Memory B cell (primary cell): ENCODE measurements at places on chromosomes 1 and 21.
A peak's percentile ranks its signal among the peaks of the same experiment; 100 is the strongest.

DNA sequence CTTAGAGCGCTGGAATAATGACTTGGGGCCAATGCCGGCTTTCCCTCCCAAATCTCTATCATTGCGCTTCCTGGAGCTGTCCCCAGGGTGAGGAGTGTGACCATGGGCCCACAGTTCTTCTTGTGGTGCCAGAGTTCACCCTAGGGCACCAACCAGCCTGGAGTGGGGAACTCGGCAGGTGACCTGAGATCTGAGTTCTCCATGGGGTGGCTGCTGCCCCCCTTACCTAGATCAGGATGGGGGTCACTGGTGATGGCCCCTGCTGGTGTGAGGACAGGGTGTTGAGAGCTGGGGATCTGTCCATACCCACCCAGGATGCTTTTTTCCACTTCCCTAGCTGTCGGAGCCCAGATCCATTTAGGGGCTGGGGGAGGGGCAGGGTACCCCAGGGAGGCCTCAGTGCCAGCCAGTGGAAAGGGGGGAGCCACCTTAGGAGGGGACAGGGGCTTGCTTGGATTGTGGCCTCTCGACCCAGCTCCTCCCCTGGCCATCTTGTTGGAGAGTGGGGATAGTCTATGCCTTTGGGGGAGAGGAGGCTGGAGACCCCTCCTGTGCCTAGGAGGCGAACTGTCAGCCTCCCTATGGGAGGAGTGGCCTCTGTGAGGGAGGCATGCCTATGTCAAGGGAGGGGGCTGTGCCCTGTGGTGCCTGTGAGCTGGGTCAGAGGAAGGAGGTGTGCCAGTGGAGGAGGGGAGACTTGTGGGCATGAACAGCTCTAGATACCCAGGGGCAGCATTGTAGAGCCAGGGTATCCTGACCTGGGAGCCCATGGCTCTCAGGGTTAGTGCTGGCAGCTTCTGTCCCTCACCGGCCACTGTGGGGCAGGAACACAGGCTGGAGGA lies 1.7 kb downstream of the FOXO6 start:
- DNase-seq: no peak

DNA sequence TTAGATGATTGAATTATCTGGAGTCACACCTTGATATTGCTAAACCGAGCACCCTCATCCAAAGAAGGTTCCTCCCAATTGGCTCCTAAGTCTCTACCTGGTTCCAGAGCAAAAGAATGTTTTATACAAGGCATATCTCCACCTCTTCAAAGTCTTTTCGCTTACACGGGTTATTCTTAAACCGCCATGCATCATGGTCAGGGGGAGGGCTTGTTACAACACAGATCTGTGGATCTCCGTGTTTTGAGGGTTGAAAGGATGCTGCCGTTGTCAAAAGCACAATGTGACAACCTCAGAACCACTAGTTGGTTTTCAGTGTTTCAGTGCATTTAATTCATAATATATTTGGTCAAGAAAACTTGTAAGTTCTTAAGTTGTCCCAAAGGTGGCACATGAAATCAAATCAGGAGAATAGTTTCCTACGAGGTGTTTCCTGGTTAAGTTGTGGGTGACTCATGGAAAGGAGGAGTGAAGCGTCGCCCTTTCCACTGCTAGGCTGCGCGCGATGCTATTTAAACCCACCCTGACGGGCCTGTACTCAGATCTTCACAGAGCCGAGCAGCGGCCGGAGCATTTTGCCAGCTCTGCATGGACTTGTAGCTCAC lies 1531.6 kb upstream of the TPTE start:
- no peak for DNase-seq

DNA sequence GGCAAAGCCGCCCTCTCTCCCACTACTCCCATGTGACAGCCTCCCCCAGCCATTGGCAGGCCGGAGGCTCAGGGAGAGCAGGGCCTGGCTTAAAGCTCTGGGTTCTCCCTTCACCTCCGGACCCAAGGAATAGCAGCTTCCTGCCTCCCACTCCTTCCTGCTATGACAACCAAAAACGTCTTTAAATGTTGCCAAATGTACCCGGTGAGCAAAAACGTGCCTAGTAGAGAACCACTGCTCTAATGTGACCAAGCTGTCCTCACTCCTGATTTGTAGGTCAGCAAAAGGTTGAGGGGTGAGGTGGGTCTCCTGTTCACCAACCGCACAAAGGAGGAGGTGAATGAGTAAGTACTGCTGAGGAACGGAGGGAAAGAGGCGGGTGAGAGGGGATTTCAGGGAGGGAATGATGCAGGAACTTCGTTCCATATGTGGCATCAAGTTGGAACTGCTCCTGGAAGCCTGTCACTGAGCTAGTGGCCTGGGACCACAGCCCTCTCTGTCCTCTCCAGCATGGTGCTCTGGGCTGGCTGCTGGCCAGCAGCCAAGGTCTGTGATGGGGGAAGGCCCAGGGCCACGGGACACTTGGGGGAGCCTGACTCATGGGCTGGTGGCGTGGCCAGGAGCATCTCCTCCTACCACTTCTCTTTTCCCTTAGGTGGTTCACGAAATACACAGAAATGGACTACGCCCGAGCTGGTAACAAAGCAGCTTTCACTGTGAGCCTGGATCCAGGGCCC lies 5.7 kb downstream of the MRTO4 start:
- no peak for DNase-seq

DNA sequence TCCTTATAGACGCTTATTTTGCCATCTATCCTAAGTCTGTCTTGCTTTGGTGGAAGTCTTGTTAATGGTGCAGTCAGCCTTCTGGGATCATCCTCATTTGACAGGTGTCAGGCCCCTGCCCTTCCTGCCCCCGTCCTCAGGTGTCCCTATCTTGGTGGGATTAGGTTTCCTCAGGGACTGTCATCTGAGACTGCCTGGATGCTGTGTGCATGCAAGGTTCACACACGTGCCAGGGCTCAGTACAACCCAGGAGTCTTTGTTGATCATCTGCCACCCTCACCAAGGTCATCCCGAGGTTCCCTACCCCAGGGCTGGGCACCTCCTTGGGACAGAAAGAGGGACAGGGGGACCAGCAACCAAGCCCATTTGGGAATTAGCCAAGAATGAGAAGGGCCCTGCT lies 18.0 kb downstream of the PADI2 start:
- DNase-seq: no peak

DNA sequence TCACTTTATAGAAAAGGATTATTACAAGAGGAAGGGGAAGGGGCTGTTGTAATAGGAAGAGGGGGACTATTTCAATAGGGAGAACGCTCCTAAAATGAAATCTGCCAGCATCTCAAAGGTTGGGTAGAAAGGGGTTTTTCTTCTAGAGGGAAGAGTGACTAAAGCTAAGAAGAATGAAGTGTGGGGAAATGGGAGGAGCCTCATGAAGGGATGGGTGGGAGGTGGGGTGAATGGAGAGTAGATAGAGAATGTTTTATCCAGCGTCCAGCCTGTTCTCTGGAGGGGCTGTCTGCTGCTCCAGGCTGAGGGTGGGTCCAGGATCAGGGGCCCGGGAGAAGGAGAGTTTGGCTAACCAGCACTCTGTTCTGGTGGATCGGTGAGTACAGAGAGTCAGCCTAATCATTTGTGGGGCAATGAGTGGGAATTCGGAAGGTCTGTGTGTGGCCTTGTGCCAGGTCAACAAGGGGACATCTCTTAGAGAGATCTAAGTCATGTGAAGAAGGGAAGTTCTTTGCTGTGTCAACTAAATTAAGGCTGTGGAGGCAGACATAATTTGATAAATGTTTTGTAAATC lies 25.2 kb downstream of the VN1R5 start:
- no peak for DNase-seq

- no peak for DNase-seq
These were observed 2.5 kb downstream of the AKNAD1 start for GRCh38 chr1:108854221-108855019.

GRCh38 chr21:27292783-27293182 lies 325.9 kb upstream of the ADAMTS5 start:
- DNase-seq: no peak

- no peak for DNase-seq
These were observed 9.3 kb downstream of the NEK7 start for GRCh38 chr1:198165927-198166647.

DNA sequence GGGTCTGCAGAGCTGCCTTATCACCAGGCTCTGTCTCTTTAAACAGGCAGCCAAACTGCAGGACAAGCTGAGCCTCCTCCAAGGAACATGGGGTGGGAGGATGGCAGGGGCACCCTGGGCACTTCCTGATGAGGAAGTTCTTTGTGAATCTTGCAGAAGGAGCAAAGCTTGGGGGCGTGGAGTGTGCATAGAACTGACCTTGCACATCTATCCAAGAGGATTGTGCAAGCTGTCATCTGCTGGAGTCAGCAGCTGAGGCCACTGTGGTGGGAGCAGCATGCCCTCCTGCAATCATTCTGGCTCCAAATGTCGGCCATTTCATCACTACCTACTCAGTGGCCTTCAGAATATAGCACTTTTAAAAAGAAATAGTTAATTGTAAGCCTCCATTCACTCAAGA lies 182.2 kb downstream of the AJAP1 start:
- no peak for DNase-seq

DNA sequence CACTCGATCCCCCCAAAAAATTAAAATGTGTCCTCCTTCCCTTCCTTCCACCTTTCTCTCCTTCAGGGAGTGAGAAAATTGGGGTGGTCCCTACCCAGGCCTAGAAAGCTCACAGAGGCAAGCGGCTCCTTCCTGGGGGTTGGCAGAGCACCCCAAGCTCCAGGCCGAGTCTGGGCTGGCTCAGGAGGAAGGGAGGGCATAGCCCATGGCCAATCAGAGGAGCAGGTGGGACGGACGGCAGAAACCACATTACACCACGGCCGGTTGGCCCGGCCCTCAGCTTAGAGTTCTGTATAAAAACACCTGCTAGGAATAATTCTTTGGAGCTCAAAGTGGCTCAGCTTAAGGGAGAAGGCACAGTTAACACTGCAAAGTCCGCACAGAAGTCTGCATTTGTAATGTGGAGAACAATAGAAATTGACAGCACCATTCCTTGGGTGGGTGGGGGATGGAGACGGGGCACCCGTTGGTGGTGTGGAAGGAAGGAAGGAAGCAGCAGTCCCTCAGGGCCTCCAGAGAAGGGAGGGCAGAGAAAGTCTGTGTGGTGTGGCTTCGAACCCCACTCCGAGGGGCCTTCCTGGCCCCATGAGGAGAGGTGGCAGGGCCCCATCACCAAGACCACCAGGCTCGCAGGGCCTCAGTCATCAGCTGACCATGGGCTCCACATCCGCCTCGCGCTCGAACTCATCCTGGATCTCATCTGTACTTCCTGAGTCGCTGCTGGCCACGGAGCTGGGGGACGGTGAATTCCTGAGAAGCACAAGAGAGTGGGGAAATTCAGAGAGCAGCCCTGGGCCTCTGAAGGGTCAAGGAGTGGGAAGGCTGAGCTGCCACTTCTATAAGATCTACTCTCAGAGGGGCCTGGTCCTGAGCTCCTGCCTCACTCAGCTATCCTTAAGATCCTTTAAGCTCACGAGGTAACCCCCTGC lies 5.8 kb upstream of the ALDH4A1 start:
- no peak for DNase-seq

DNA sequence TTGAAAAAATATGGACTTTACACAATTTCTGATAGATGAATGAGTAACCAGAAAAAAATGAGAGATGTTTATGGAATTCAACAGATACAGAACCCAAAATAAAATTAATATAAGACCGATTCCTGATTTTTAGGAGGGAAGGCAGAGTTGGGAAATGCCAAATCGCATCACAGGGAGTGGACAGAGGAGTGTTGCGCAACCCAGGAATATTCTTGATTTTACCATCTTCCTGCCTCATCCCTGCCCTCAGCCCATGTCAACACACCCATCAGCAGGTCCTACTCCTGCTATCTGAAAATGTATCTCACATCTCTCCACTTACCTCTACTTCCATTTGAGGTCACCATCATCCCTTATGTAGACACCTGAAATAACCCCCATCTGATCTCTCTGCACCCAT lies 221.0 kb downstream of the DSCAM start:
- no peak for DNase-seq

DNA sequence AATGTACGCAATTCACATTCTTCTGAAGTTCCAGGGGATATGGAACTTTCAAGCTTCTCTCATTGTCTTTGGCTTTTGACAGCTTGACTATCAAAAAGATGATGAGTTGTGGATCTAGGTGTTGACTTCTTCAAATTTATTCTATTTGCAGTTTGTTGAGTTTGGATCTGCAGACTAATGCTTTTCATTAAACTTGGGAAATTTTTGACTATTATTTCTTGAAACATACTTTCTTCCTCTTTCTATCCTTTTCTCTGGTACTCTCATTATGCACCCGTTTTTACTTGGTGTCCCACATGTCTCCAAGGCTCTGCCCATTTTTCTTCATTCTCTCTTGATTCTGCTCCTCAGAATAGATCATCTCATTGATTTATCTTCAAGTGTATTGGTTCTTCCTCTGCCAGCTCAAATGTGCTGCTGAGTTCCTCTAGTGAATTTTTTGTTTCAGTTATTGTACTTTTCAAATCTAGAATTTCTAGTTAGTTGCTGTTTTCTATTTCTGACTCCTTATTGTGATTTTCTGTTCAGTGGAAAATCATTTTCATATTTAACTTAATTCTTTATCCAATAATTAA lies 49.4 kb downstream of the CYP2J2 start:
- no peak for DNase-seq

- DNase-seq: peak; percentile 64
These were observed 34.1 kb upstream of the BTG2 start for GRCh38 chr1:203271018-203271743.

- DNase-seq: no peak
These were observed 37.7 kb downstream of the COQ8A start for GRCh38 chr1:226977643-226978431.

GRCh38 chr1:243256590-243256989 lies 749 bp downstream of the SDCCAG8 start:
- no peak for DNase-seq

DNA sequence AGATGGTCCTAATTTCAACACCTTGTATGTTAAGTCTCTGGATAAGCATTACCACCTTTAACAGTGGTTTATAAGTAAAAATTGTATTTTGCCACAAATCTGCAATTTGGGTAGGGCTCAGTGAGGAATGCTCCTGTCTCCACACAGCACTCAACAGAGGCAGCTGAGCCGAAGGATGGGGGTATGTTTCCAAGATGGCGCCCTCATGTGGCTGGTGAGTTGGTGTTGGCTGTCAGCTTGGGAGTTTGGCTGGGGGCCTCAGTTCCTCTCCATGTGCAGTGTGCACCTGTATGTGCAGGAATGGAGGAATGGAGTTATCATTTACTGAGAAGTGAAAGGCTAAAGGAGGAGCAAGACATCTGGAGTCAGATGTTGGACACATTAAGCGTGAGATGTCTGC lies 136.8 kb downstream of the GABPA start:
- DNase-seq: no peak

- DNase-seq: no peak
These were observed 34.3 kb downstream of the PSMG1 start for GRCh38 chr21:39148975-39149374.

GRCh38 chr21:40753756-40754155 lies 93.2 kb downstream of the DSCAM start:
- DNase-seq: no peak

- peak; percentile 31 for DNase-seq
These were observed 11.6 kb downstream of the TINAGL1 start for GRCh38 chr1:31587720-31588423.

GRCh38 chr1:98323906-98324358 lies 337.6 kb upstream of the SNX7 start:
- DNase-seq: no peak

- no peak for DNase-seq
These were observed 51.9 kb downstream of the SPSB1 start for GRCh38 chr1:9344426-9345200.

- DNase-seq: no peak
These were observed 355.0 kb upstream of the ESRRG start for GRCh38 chr1:217078078-217078690.

- no peak for DNase-seq
These were observed 126.5 kb downstream of the SYF2 start for GRCh38 chr1:25105836-25106235.
